ENCODE measurements at places on chromosomes 5 and 9.
A peak's percentile ranks its signal among the peaks of the same experiment; 100 is the strongest.

- peak; percentile 14 for DNase-seq
These were observed 17.0 kb downstream of the NIPSNAP3B start for GRCh38 chr9:104780796-104781395.

- no peak for DNase-seq
These were observed 251.1 kb downstream of the PDZD2 start for GRCh38 chr5:31890046-31890445.

DNA sequence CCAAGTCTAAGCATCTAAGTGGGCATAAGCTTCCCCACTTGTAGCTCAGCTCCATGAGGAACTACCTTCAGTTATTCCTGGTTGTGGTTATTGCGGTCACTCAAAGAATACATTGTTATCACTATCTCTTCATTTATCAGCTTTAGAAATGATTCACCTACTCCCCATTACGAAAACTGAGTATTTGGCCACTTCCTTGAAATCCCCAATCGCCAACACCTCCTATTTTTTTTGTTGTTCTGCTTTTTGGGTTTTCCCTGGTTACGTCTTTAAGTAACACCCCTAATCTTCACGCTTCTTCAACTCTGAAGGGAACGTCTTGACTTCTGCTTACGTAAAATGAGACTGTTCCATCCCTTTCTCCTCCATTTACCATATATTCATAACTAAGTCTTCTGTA is 20.7 kb downstream of the MAPK9 start:
- no peak for DNase-seq

DNA sequence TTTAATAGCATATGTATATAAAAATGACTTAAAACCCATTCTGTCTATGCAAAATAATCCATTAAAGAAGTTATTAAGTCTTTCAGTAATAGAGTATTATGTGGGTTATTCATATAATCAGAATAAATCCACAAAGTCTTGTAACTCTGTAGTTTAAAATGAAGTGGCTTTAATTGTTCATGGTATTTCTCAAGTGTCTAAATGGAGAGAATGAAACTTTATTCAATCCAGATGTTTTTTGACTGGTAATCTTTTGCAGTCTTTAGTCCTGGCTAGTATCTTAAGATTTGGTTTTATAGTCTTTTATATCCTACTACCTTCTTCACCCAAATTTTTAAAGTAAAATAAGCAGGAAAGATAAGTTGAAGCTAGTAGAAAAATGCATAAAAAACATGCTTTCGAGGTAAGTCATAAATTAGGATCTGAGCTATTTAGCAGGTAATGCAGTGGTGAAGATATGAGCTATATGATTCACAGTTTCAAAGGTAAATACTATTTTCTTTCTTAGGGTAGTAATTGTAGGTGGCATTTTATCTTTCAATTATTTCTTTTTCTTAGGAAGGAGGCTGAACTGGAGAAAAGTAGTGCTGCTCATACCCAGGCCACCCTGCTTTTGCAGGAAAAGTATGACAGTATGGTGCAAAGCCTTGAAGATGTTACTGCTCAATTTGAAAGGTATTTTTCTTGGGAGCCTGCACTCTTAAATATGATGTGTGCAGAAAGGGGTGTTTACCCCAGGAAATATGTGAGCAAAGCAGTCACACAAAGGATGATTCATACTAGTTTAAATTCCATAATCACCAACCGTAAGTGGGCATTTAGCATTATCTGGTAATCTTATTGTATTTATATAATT is 17.9 kb downstream of the HMMR start:
- DNase-seq, result no peak

DNA sequence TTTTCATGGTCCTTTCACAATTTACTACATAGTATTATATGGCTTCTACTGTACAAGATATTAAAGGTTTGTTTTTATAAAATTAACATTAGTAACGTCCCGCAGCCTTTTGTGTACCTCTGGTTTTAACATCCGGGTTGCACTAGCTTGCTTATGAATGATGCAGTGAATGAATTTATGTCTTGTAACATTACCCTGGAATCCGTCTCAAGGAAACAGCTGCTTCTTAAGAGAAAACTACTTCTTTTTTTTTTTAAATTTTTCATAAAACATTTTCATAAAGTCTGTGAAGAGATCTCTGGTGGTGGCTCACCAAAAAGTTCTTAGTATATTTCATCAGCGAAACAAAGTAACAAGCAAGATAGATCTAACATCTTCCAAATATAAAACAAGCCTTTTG is 23.6 kb downstream of the MARCHF3 start:
- no peak for DNase-seq

DNA sequence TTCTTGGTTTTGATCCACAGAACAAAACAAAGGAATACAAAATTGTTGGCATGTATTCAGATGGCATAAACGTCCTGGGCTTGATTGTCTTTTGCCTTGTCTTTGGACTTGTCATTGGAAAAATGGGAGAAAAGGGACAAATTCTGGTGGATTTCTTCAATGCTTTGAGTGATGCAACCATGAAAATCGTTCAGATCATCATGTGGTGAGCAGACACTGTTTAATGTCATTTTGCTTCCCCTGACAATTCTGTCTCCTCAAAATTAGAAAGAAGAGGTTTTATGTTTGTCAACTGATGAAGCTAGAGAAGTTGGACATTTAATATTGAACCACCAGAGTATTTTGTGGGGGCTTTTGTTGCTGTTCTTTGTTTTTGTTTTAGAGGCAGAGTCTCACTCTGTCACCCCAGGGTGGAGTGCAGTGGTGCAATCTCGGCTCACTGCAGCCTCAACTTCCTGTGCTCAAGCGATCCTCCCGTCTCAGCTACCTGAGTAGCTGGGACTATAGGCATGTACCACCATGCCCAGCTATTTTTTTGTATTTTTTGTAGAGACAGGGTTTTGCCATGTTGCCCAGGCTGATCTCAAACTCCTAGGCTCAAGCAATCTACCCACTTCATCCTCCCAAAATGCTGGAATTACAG is 82.0 kb downstream of the SLC1A1 start:
- DNase-seq, result no peak

DNA sequence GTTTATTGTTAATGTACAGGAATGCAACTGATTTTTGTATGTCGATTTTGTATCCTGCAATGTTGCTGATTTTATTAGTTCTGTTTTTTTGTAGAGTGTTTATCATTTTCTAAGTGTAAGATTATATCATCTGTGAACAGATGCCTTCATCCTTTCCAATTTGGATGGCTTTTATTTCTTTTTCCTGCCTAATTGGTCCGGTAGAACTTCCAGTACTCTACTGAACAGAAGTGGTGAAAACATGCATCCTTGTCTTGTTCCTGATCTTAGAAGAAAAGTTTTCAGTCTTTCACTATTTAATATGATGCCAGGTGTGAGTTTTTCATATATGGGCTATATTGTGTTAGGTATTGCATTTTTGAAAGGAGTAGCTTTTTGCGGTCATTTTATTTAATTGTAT is 42.5 kb upstream of the ZFR start:
- DNase-seq, result no peak

GRCh38 chr5:102600964-102601363 is 102.2 kb upstream of the SLCO6A1 start:
- no peak for DNase-seq

GRCh38 chr5:178859625-178860521 is at the start of gene ZNF354B:
TSS of gene ZNF354B (plus strand) at chr5:178859953. CDS start at chr5:178861048, 1,095 bp downstream.
- peak; percentile 86 for DNase-seq

GRCh38 chr5:169781420-169782345 is 144.6 kb downstream of the DOCK2 start:
- DNase-seq, result no peak

GRCh38 chr5:147784146-147784987 is 1.8 kb upstream of the JAKMIP2 start:
- no peak for DNase-seq

DNA sequence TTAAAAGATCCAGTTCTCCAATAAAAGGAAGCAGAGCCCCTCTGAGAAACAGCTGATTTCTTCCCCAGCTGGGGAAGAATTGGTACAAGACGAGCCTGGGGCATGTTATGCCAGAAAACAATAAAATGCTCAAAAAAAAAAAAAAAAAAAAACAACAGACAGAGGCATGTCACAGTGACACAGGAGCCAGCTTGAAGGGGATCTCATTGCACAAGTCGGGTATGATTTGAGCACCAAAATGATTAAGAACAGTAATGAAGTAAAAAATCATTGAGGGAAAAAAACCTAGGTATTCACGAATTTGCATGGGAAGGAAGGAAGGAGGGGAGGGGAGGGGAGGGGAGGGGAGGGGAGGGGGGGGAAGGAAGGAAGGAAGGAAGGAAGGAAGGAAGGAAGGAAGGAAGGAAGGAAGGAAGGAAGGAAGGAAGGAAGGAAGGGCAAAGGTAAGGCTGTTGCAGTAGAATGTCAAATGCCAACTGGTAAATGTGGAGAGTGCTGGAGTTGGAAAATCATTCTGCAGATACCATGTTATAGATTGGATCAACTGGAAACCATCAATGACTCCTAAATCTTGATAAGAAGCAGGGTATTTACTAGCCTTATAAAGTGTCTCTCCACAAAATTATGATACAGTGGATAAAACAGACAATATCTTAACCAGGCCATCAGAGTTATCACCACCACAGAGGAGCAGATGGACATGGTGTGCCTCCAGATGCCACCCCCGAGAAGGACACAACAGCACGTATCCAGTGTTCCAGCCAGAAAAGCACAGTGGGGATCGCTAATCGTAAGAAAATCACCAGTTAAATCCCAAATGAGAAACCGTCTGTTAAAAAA is 7.2 kb downstream of the GNA14 start:
- no peak for DNase-seq

- no peak for DNase-seq
These were observed 86.3 kb downstream of the S1PR3 start for GRCh38 chr9:89077519-89077918.

DNA sequence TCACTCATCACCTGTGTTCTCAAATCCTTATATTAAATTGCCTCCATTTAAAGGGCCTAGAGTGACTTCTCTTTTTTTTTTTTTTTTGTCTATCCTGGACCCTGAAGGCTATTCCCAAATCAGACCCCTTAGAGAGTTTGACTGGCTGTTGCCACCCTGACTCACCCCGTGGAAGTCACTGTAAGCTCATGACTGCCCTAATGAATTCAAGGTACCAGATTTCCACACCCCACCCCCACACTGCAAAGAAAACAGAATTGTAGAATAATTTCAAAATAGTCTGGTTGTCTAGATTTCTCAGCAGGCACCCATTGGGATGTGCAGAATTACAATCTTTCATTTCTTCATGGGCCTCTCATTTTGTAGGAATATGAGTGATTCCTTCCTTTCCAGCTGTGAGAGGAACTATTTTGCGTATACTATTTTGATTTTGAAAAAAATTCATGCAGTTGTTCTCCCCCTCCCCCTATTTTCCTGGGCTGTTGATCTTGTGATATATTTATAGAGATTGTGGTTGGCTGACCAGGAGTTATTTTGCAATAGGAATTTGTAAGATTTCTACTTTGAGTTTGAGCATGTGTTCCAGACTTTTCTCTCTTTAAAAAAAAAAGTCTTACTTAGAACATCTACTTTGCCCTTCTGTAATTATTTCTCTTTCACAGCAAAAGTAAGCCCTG is 79.1 kb downstream of the ZNF618 start:
- DNase-seq, result no peak

DNA sequence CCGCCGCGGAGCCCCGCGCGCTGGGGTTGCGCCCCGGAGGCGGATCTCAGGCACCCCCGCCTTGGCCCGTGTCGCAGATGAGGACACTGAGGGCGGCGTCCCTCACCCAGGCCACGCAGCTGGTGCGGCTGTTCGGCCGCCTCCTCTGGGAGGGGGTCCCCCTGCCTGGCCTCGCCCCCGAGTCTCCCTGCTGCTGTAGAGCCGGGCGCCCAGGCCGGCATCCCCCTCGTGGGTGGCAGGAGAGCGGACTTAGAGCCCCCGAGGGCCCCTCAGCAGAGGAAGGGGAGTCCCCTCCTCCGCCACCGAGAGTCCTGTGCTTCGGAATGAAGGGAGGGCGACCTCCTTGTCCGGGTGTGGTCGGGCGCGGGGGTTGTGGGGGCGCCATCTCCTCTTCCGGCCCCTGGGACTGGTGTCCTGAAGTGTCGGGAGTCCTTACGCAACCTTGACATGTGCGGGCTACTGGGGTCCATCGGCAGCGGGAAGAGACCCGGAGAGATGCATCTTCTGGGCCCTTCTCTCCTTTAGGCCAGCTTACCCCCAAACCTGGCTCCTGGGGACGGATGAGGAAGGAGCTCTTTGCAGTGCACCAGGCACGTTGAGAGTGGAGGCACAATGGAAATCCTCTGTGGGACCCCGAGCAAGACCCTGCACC is 11.7 kb upstream of the EXOSC2 start:
- DNase-seq, result no peak

DNA sequence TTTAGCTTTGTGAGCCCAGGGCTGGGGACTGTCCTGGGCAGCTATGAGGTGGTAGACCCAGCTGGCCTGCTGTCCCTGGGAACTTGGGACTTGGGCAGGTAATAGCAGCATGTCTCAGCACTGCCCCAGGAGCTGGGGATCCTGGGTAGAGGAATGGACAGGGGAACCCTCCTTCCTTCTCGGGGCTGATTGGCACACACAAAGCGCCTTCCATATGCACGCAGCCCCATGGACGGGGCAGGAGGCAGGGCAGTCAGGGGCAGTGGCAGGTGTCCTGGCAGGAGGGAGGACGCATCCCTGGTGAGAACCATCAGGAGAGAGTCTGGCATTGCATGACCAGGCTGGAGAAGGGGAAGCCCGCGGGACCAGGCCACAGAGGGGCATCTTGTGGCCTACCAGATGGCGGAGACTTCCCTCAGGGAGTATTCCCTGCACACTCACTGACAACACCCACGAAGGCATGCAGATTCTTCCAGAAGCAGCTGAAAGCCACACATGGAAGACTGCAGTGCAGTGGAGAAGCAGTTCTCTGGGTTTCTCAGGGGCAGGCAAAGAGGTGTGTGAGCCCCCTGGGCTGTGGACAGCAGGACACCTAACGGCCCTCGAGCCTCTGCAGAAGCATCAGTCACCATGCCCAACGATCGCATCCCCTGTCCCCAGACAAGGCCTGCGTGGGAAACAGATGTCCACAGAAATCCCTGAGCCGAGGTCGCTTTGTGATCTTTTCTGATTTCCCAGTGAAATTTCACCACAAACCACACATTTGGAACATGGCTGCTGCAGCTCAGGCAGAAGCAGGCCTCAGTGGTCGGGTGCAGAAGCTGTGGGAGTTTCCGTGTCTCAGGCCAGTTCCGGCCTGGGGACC is 7.0 kb upstream of the NKD2 start:
- DNase-seq, result no peak

DNA sequence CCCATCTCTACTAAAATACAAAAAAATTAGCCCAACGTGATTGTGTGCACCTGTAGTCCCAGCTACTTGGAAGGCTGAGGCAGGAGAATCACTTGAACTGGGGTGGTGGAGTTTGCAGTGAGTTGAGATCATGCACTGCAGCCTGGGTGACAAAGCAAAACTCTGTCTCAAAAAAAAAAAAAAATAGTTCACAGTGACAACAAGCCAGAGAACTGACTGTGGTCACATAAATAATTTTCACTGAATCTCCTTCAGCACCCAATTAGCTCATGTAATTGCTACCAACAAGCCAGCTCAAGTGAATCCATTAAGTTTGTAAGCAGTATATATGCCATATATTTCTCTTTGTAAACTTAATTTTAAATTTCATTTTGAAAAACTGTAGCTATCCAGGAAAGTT is 14.5 kb upstream of the AFAP1L1 start:
- DNase-seq, result peak; percentile 19
